ENCODE measurements at places on chromosomes 7 and 10. TPM values are rescaled to one million over a fixed set of nuclear protein-coding genes. Genes with fewer than 3 reads are reported as not detected.

Gene HOXA11
- total RNA-seq, result not detected

Gene HOXA10
- not detected for total RNA-seq

Gene SAP25
- total RNA-seq, result 18.2 TPM

Gene C10orf143
- total RNA-seq, result 2.7 TPM

- H3K27ac ChIP-seq, result peak overlapping the region; percentile 11
- H3K4me1 ChIP-seq, result peaks cover 57% of the 10 kb centered on the region
- H3K27me3 ChIP-seq, result peaks cover 27% of the 10 kb centered on the region
These were observed 27.2 kb downstream of the ST8SIA6 start for GRCh38 chr10:17427201-17427600.

- H3K36me3 ChIP-seq, result no peaks in the 10 kb centered on the region
- peaks cover 3% of the 10 kb centered on the region for H3K4me1 ChIP-seq
- peaks cover 5% of the 10 kb centered on the region for H3K27me3 ChIP-seq
- DNase-seq, result no peak
- H3K27ac ChIP-seq, result no peak overlapping the region
These were observed 58.2 kb downstream of the ELAPOR2 start for GRCh38 chr7:87001214-87001613.

GRCh38 chr7:151247611-151248345, 716 bp downstream of the SMARCD3 start:
- H3K4me3 ChIP-seq, result no peak overlapping the region
- H3K27ac ChIP-seq, result no peak overlapping the region
- H3K27me3 ChIP-seq, result peaks cover 67% of the 10 kb centered on the region
- H3K4me1 ChIP-seq, result peaks cover 38% of the 10 kb centered on the region
- DNase-seq, result no peak

GRCh38 chr7:19749658-19750057, 23.8 kb downstream of the TMEM196 start:
- H3K27me3 ChIP-seq, result peaks cover 10% of the 10 kb centered on the region
- DNase-seq, result no peak
- H3K36me3 ChIP-seq, result no peaks in the 10 kb centered on the region
- H3K4me3 ChIP-seq, result no peak overlapping the region

- peaks cover 2% of the 10 kb centered on the region for H3K4me1 ChIP-seq
- H3K27me3 ChIP-seq, result peaks cover 72% of the 10 kb centered on the region
- H3K36me3 ChIP-seq, result no peaks in the 10 kb centered on the region
- H3K27ac ChIP-seq, result no peak overlapping the region
These were observed 8.6 kb downstream of the CTBP2 start for GRCh38 chr10:125151553-125152449.

DNA sequence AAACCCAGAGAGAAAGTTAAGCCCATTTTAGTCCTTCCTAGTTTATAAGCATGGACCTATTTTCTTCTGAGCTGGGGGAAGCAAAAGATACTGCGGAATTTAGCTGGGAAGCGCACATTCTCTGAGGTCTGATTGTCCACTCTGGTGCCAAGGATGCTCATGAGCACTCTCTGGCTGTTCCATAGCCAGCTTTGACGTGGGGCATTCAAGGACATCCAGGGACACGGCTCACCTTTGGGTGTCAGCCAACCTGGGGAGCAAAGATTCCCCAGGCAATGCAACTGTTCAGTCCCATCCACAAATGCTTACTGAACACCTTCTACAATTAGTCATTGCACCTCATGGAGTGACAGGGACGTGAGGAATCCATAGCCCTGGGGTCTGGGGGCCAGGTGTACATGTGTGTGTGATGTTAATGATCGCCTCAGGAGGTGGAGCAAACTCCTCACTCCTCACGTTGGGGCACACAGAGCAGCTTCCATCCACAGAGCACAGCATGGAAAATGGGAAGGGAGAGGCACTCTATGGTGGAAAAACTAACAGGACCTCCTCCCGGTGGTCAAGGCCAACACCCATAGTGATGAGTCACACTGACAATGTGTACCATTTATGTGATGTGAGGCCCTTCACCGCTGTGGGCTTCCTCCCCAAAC, 67.5 kb upstream of the IGFBP3 start:
- DNase-seq, result no peak
- no peak overlapping the region for H3K27ac ChIP-seq
- no peaks in the 10 kb centered on the region for H3K4me1 ChIP-seq
- no peaks in the 10 kb centered on the region for H3K27me3 ChIP-seq
- no peak overlapping the region for H3K4me3 ChIP-seq

DNA sequence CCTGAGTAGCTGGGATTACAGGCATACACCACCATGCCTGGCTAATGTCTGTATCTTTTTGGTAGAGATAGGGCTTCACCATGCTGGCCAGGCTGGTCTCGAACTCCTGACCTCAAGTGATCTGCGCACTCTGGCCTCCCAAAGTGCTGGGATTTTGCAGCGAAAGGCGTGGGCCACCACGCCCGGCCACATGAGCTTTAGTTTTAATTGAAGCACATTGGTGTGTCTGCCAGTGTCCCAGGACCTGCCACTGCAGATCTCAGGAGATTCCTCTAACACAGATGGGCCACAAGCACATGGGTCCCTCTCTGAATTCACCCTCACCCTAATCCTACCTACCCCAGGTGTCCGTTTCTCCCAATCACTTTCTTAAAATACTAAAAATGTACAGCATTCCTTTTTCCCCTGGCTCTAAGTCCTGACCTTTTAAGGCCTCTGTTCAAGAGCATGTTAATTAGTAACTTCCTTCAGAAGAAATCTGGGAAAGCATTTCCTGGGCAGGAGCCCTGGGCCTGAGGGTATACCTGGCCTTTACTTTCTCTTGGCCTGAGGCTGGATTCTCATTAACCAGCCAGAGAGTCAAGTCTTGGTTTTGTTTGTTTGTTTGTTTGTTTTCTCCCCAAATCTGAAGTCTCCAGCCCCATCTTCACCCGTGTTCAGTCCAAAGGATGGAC, 82.6 kb downstream of the PRPF18 start:
- no peaks in the 10 kb centered on the region for H3K27me3 ChIP-seq
- H3K27ac ChIP-seq, result no peak overlapping the region
- H3K4me3 ChIP-seq, result no peak overlapping the region
- no peaks in the 10 kb centered on the region for H3K4me1 ChIP-seq

All from activated CD8-positive, alpha-beta memory T cell treated with anti-CD3 and anti-CD28 coated beads, Interleukin-2, amount 10 ng/mL, durations not matched to agents 7 days and 5 days (primary cell).